ENCODE measurements at places on chromosomes 6 and 20.
A peak's percentile ranks its signal among the peaks of the same experiment; 100 is the strongest.

DNA sequence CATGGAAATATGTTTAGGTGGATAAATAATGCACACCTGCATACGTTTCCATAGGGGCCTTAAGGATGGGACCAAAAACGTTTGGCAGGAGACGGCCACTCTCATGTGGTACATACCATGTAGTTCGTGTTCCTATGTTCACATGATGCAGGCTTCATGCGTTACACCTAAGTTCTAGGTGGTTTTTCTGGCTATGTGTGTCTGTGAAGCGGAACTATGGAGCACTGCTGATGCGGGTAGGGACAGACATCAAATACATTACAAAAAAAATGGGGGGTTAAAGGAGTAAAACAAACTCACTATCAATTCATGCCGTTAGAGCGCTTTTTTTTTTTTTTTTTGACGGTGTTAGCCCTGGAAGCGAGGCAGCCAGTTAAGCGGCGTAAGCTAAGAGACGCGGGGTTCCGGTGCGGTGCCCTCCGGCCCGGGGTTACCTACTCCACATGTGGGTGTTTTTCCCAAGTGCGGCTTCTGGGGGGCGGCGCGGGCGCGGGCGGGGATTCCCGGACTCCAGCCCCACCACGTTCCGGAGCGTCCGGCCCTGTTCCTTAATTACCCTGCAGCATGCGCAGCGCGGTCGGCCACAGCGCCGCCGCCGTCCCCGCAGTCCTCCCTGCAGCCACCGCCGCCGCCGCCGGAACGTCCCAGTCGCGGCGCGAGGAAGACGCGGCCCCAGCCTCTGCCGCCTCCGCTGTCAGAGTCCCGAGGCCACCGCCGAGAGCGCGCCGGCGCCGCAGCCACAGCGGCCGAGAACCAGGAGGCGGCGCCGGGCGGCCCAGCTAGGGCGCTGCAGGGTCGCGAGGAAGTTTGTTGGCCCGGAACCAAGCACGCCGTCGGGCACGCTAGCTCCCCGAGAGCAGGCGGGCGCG, 648 bp downstream of the COL19A1 start:
- peak; percentile 55 for DNase-seq

DNA sequence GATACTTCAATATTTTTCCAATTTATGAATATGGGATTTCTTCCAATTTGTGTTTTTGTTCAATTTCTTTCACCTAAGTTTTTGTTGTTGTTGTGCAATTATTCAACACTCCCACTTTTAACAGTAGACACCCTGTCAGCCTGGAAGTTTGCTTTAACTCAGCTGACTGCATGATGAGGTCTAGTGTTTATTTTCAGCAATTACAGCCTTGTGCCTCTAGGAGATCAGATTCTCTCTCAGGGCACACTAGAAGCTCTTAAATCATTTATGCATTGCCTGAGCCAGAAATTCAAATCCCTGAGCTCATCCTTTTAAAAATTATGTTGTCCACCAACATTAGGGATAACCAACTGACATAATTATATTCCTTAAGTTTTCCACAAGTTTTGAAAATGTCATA, 85.7 kb downstream of the MRAP2 start:
- no peak for DNase-seq

DNA sequence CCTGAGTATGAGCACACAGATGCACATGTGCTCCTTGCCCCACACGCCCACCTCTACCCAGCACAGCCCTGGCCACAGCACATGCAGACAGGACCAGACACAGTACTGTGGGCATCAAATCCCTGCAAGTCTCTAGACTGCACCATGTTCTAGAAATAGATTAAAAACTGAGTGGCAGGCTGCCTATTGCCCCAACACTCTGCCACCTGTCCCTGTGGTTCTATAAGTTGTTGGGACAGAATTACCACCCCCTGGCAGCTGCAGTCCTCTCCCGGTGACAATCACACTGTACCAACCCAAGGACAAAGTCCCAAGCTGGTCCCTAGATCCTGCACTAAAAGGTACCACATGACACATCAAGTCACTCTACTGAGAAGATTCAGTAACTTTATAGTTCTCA, 70.2 kb downstream of the B3GAT2 start:
- DNase-seq, result no peak

- peak; percentile 10 for DNase-seq
These were observed at the start of gene CST3 for GRCh38 chr20:23637282-23638221. CST3 (minus strand) TSS chr20:23637955; CDS start chr20:23637862, 93 bp downstream.

DNA sequence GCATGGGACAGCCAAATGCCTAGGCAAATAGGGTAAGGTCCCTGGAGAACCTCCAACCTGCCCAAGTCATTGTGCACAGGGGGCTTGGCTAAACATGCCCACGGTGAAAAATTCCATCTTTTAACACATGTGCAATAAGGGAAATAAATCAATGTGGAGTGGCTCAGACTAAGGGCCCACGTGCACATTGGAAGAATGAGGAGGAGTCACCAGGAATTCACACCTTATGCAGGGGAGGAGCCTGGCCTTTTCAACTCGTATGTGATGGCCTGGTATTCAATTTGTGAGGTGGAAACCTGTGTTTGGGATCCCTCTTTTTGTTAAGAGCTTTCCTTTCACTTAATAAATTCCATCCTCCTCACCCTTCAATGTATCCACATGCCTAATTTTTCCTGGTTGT, 12.6 kb downstream of the C6orf52 start:
- DNase-seq, result no peak

DNA sequence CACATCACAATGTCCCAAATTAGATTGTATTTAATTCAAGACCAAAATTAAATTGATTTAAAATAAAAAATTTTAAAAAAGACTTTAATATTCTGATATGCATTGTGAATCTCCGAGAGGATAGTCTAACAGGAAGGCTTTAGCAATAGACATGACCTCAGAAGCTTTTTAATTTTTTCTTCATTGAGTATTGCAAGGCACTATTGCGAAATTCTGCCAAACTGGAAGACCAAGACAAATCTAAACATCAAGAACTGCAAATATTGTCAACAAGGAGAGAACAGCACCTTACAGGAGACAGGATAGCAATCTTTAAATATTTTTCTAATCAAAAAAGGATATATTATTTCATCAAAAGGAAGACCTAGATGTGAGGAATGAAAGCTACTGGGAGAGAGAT, 56.9 kb downstream of the BMP5 start:
- DNase-seq, result no peak

DNA sequence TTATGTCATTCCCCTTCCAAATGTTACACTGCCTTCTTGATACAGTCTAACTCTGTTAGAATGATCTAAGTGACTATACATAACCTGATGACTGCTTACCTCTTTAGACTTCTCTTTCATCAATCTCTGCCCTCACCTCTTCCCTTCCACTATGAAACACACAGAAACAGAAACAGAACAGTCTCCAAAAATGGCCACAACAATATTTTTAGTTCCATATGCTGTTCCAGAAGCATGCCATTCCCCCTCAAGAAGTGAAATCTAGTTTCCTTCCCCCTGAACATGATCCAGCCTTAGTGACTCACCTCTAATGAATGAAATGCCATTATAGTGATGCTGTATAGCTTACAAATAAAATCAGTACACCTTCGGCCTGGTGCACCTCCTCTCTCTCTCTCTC, 229.3 kb upstream of the TENT5A start:
- no peak for DNase-seq

- no peak for DNase-seq
These were observed 52.0 kb downstream of the KIF13A start for GRCh38 chr6:17935188-17936149.

- DNase-seq, result no peak
These were observed 11.5 kb downstream of the WFDC3 start for GRCh38 chr20:45780159-45780558.

DNA sequence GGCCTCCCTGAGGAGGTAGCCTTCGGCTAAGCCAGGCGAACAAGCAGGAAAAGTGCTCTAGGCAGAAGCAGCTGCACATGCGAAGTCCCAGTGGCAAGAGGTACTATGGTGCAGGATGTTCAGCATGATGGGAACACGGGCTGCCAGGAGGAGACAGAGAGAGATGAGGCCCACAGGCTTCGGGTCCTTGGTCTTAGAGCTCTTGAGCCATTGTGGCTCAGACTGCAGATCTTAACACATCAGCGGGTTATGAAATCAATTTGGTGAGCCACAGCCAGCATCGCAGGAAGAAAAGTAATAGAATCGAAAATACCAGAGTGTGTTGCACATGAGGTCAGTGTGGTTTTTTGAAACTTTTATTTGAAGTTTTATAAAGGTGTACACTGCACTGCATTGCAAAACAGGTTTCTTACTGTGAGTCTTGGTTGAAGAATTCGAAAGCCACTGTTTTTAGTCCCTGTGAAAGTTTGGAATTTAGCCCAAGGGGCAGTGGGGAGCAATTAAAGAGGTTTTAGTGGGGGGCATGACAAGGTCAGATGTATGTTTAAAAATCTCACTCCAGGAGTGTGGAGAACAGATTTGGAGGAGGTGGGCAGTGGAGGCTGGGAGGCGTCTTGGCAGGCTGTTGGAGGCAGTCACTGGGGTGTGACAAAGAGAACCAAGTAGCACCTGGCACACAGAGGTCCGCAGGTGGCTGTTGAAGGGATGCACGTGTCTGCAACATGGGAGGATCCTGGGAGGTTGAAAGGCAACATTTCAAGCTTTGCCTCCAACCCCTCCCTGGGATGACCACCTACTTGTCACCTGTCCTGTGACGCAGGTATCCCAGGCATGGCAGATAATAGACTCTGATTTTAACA, 69.3 kb downstream of the EYA2 start:
- DNase-seq, result no peak

DNA sequence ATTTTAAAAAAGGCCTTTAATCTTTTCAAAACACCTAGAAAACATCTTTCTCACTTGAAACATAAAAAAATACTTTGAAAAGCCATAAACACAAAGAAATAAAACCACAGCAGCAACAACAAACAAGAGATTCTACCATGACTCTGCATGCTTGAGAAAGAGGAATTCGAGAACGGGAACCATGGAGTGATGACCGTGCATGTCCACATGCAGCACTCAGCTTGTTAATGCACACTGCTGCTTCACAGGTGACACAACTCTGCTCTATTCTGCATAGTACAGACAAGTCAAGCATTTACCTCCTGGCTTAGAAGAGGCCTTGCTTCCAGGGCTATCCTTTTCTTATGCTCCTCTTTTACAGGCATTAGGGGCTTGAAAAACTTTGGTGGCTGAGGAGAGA, 64.9 kb upstream of the NUP153 start:
- DNase-seq, result no peak

DNA sequence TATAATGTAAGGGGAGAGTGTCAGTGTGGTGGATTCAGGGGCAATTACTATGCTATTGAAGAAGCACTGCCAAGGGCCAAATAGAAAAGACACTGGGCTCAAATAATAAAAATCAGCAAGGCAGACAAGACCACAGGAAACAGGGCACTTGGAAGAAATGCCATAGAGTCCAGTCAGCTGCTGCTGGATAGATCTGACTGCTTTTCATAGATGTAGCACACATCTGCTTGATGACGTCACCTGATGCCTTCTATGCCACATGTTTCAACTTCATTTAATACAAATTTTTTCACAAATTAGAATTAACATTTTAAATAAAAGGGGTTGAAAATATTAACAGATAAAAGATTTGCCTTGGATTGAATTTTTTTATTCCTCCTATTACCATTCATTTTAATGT, 23.9 kb upstream of the AHI1 start:
- DNase-seq, result no peak
